Calu3 (cell line): ENCODE measurements at places on chromosomes 5 and 9. TPM values are rescaled to one million over a fixed set of nuclear protein-coding genes. Genes with fewer than 3 reads are reported as not detected.

DNA sequence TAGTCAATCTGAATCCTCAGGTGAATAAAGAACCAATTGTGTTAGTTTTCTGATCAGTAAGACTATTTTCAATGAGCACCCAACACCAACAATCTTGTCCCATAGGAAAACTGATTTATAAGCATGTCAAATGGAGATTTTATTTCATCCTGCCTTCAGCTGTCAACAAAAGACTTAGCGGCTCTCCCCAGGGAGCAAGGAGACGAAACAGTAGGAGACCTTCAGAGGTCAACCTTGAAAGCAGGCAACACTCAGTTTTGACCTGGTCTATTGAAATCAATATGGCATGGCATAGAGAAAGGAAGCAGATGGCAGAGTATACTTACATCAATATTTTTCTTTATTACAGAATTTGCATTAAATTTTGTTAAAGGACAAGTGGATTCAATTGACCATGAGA is 34.1 kb downstream of the ZNF622 start:
- DNase-seq, result no peak

DNA sequence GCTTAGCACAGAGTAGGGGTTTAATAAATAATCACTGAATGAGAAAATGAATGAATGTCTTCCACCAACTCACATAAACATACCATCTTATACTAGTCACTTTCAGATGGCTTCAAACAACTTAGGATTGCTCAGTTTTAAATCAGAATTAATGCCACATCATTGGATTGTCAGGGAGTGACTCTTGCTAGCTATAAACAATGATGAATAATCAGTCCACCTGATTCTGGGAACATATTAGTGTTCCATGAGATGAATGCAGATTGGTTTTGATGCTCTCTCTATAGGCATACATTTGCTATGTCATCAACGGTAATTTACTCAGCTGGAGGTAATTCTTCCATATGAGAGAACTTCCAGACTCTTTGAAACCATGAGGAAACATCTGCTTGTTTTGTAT is 97.4 kb downstream of the CDH9 start:
- DNase-seq, result no peak

DNA sequence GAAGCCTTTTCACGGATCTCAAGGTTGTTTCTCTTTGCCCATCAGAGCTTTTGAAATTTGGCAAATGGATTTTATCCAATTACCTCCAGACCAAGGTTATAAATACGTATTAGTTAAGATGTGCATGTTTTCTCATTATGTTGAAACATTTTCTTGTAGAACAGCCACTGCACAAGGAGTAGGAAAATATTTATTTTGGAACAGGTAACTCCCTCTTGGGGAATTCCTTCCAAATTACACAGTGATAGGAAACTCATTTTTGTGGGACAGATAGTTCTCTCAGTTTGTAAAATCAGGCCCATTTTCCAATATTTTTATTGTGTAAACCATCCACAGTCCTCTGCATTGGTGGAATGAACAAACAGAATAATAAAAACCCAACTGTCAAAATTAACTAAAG is 23.0 kb downstream of the TMEM232 start:
- no peak for DNase-seq

GRCh38 chr5:76790632-76791290 is 28.1 kb upstream of the F2RL1 start:
- peak; percentile 47 for DNase-seq

GRCh38 chr5:109945097-109945678 is 255.5 kb downstream of the MAN2A1 start:
- no peak for DNase-seq

- peak; percentile 4 for DNase-seq
Measured at GRCh38 chr9:7844242-7844641, 44.7 kb upstream of the DMAC1 start.

- no peak for DNase-seq
Measured at GRCh38 chr9:71171517-71171916, 50.1 kb upstream of the TRPM3 start.

DNA sequence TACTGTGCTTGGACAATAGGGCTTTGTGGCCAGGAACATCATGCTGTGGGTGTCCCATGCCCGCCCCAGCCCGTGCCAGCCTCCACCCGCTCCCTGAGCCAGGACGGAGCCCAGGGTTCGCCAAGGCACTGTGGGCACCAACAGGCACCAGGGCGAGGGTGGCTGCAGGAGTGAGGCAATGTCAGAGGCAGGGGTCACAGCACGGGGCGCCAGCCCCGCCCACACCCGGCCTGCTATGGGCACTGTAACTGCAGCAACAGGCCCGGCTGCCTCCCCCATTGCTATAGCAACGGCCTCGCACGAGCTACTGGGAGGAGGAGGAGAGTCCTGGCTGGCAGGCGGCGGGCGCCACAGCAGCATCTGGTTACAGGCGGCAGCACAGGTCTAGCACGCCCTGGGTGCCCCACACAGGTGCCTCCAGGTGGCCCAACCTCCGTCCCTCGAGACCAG is 2.5 kb downstream of the ABCA2 start:
- DNase-seq, result peak; percentile 84

DNA sequence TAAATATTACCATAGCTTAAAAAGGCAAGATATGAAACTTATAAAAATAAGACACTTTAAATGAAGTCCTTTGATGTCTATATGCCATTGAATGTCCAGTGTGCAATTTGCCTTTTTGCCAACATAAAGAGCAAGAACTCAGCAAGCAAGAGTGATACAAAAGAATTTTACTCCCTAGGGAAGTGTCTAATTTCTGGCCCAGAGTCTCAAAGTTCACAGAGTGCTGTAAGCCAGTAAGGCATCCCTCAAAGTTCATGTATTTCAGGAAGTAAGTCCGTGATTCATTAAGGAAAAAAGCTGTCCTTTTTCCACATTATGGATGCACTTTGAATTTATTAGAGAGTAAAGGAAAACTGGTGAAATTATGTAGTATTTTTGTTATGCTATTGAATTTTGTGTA is 185.2 kb downstream of the CCDC171 start:
- no peak for DNase-seq

DNA sequence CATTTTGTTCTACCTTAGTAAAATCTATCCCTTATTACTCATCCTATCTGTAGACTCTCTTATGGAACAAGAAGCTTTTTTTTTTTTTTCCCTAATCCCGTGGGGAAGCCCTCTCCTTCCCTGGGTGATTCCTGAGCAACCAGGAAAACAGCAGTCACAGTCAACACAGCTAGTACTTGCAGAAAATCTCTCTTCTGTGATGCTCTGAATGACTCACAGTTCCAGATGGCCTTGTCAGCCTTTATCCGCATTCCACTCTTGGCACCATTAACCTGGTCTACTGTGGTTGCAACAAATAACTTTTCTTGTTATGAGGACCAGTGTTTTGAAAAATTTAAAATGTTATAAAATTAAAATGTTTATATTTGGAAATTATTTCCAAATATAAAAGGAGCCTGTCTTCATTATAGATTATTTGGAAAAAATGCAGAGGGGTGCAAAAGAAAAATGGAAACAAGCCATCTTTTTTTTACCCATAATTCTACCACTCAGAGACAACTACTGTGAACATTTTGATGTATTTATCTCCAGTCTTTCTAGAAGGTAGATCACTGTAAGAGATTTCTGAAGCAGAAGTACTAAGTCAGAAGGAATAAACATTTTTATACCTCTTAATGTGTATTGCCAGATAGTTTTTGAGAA is 486.7 kb downstream of the RAB3C start:
- peak; percentile 21 for DNase-seq

DNA sequence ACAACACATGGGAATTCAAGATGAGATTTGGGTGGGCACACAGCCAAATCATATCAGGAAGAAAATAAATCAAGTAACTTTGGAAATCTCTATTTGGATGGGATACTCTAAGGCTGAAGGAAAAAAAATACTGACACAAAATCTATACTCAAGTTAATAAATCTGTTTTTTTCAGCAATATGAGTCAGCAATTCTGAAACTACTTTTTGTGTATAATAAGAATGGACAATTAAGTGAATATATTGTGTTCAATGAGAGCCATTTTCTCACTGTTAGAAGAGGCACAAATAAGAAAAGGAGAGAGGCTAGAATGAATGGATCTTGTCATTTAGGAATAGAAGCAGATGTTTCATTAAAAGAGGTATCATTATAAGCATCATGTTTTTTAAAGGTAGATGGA is 651.0 kb downstream of the TAF11L14 start:
- no peak for DNase-seq

GRCh38 chr5:135625961-135626360 is 47.2 kb upstream of the CXCL14 start:
- DNase-seq, result no peak

DNA sequence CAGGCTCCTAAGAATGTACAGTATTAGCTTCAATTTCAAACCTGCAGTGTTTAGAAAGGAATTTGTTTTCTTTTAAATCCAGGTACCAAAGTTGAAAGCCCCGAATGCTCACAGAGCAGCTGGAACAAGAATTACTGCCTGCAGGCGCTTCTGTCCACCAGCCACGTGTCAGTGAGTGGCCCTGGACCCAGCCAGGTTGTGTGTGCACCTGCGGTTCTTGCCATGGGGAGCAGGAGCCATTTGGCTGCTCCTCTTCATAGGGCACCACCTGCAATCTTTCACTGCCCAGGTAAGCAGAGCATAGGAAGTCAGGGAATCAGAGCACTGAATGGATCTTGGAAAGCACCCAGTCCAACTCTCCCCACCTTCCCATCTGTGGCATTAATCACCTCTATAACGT is 79.5 kb upstream of the PIP5K1B start:
- DNase-seq, result no peak

GRCh38 chr5:83516377-83516776 is 44.8 kb downstream of the VCAN start:
- DNase-seq, result no peak

DNA sequence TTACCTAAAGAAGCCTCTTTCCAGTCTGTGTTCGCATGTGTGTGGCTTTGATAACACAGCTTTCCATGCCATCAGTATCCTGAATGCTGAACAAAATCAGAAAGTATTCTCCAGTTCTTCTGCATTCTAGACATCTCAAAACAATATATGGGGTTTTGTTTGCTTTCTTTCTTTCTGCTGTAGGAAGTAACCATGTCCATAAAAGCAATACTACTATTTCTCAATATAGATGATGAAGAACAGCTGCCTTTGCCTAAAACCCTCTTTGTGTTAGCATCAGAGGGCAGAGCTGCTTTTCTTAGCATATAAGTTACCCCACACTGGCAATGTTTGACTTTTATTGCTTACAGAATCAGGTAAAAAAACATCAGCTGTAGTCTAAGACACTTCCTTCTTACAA is 963.6 kb downstream of the CDH12 start:
- DNase-seq, result no peak

DNA sequence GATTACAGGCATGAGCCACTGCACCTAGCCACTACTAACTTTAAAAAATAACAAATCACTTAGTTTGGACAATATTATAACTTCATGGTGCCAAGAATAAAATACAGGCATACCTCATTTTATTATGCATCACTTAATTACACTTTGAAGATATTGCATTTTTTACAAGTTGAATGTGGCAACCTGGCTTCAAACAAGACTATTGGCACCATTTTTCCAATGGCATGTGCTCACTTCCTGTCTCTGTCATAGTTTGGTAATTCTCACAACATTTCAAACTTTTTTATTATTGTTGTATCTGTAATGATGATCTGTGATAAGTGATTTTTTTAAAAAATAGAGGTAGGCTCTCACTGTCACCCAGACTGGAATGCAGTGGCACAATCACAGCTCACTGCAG is 49.9 kb upstream of the ERBIN start:
- no peak for DNase-seq

DNA sequence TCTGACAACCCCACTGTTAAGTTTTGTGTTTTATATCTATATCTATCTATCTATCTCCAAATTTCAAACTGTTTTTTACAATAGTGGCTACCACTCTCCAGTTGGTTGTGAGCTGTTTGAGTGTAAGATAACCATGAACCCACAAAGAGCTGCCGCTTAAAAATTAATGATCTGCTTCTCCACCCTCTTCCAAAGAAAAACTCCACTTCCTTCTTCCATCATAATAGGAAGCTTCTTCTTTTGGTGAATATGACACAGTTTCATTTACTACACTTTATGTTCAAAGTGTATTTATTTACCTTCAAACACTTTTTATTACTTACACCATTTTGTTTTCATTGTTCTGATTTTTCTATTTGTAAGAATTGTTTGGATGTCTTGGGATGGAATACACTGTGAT is 37.9 kb downstream of the SPZ1 start:
- no peak for DNase-seq

DNA sequence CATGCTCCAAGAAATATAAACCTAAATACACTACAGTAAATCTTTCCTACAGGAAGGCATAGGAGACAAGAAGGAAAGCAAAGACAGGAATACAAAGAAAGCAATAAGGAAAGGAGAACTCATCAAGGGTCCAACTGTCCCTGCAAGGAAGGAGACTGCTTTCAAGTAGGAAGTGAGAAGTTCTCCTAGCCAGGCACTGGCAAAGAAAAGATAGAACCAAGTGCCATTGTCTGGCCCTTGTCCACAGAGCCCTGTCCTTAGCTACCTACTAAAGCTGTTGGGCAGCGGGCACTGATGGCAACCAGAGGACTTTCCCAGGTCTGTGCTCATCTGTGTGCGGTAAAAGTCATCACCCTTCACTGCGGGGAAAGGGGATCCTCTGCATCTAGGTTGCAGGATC is 108.2 kb downstream of the KLHL3 start:
- DNase-seq, result no peak

- no peak for DNase-seq
Measured at GRCh38 chr5:113029614-113030013, 53.0 kb downstream of the DCP2 start.

DNA sequence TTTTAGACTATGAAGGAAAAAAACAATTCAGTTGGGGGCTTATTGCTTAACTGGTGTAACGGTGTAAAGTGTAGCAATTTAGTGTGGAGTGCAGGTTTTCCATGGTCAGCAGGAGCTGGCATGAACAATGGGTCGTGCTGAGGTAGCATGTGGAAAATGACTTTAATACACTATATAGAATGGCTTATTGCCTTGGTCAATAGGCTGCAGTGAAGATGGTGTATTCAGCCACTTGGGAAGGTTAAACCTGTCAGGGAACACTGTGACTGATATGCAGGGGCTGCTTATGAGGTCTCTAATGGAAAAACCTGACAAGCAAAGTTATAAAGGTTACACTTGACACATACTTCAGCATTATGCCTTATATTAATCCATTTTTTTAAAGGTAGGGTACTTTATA is 764.7 kb upstream of the ARRDC3 start:
- DNase-seq, result no peak

GRCh38 chr5:107223066-107223465 is 447.7 kb downstream of the EFNA5 start:
- DNase-seq, result no peak

GRCh38 chr5:126961702-126962101 is 68.7 kb downstream of the MARCHF3 start:
- DNase-seq, result no peak

GRCh38 chr5:138275379-138275782 is 960 bp upstream of the GFRA3 start:
- peak; percentile 2 for DNase-seq

Gene CXCL14
- total RNA-seq, result 0.27 TPM in 1 of 2 replicates, not detected in the other

Gene ZBTB34
- 6.7 TPM in 2 replicates for total RNA-seq

Gene EMB
- 37.9 and 44.4 TPM in 2 replicates for total RNA-seq

Gene ADAMTS2
- not detected in 2 replicates for total RNA-seq

Gene INSL6
- not detected in 2 replicates for total RNA-seq

Gene CDC20B
- total RNA-seq, result not detected in 2 replicates
